ENCODE measurements at places on chromosomes 7 and 10.
A peak's percentile ranks its signal among the peaks of the same experiment; 100 is the strongest.

DNA sequence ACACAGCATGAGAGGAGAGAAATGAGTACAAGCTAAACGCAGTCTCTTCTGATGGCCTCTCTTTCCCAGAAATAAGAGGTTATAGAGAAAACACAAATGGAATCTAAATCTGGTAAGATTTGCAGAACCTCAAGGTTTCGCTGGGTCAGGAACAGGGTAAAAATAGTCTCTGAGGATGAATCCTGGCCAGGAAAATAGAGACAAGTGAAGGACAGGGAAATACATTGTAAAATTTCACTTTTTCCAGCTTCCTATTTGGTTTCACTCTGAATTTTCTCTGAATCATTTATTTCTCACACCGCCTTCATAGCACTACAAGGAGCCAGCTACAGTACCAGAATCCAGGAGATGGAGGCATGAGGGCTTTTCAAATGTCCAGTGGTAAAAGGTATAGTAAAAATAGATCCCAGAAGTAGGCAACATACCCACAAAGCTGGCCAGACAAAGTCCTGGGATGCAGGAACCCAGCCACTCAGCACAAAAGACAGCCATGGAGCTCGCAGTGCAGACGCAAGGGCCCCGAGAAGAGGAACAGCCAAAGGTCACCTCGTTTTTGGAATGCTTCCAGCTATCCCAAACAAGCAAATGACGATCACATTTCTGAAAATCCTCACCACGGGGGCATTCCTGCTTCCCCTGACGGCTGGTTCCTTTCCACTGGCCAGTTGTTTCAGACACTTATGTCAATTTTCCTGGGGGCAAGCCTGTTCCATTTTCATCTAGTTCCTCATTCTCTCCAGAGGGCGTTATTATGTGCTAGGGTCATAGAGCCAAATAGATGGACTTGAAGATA, 21.5 kb upstream of the IKZF1 start:
- no peak for DNase-seq

DNA sequence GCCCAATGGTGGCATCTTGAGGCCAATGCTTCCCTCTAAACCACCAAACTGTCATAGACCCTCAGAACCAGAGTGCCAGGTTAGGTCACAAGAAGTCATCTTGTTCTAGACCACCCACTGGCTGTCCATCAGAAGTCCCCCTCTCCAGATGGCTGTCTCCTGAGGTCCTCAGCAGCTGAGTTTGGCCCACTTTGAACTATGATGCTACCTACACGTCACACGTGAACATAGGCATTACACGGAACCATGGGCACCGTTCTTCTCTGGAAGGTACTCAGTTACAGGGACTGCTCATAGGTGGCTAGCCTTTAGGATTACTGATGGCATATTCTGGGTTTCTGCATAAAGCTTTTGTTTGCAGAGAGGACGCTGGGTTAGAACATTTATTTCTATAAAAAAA, 166.4 kb downstream of the ADAM12 start:
- no peak for DNase-seq

- DNase-seq, result no peak
Observed at GRCh38 chr7:36895192-36895591, 170.9 kb upstream of the AOAH start.

GRCh38 chr10:129777687-129778086, 186.4 kb downstream of the EBF3 start:
- no peak for DNase-seq

DNA sequence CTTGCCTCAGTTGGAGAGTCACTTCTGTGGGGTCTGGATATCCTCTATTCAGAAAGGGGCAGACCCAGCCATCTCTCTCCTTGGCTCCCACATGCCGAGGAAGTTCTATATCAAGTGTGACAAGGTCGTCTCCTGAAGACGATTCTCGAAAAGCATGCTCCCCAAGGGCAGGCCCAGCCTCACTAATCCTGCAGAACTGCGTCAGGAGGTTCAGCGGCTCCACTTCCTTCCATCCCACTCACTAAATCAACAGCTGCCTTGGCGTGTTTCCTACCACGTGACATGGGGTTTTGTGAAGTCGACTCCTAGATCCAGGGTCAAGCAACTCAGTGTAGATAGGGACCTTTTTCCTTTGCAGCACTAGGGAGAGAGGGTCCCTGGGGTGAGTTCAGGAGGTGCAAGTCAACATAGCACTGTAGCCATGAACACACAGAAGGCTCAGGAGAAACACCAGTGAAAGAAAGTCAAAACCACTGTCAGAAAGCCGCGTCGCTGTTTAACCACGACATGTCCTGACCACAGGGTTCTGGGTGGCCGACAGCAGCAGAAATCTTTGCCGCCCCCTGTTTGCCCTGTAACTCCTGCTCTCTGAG, 156.4 kb downstream of the PRPF18 start:
- DNase-seq, result no peak

- no peak for DNase-seq
Observed at GRCh38 chr10:78757344-78757925, 311.3 kb upstream of the ZMIZ1 start.

GRCh38 chr10:114259824-114260223, 20.8 kb downstream of the VWA2 start:
- no peak for DNase-seq

DNA sequence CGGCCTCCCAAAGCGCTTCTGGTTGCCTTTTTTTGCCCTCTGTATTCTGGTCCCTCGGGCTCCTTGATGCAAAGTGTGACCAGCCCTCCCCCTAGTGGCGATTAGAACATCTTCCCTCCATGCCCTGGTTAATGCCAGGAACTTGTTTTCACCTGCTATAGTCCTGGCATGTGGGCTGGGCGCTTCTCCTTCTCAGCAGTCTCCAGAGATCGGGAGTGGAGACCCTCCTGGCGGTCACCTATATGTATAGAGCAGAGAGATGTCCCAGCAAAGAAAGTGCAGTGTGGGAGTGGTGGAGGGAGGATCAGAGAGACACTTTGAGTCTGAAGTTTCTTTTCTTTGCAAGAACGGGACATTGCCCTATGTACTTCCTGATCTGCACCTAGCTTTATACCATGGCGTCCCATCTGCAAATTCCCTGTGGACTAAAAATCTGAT, 264.1 kb downstream of the OTUD1 start:
- DNase-seq, result peak; percentile 12

DNA sequence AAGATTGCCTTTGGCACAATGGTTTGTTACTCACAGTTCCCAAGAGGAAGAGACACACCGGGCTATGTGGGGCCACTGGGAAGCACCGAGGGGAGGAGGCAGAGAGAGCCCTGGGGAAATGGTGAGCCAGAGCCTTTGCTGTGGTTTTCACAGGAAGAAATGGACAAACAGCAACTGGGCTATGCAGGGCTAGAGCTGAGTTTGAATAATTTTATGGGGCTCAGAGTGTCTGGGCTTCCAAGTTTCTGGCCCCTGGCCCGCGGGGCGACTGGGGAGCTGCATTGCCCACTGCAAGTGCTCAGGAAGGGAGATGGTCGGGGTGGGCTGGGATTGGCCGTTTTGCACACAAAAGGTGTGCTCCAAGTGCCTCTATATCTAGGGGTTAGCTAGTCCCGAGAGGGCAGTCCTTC, 92.6 kb downstream of the CHST15 start:
- no peak for DNase-seq

- DNase-seq, result no peak
Observed at GRCh38 chr7:129149511-129149910, 5.0 kb downstream of the TSPAN33 start.

DNA sequence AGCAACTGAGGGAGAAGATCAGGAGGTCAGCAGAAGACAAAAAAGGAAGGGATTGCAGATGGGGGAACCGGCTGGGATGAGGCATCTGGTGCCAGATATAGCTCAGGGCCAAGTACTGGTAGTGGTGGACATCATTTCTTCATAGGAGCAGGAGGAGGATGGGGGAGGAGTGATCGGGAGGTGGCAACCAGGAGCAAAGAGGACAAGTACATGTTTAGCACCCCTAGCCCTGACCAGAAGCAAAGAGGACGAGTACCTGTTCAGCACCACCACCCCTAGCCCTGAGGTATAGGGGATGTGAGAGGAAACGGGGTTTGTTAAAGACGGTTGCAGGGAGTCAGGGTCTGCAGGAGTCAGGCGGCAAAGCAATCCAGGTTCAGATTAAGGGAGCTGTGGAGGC, 84.5 kb upstream of the NPS start:
- DNase-seq, result no peak

DNA sequence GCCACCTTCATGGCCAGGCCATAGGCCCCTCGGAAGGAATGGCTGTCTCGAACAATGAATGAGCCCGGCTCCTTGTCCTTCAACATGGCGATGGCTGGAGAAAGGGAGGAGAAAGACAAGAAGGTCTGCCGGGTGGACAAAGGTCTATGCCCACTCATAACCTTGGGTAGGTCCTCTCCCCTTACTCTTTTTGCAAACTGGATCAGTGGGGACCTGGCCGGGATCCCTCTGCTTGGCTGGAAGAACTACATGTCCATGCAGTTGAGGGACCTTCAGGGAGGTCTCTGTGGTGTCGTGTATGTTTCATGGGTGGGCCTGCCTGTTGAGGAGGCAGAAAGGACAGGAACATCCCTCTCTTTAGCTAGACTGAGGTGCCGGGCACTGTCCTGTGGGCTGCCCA, 284.8 kb downstream of the TNS3 start:
- DNase-seq, result no peak

GRCh38 chr7:7424151-7424873, 111.4 kb downstream of the COL28A1 start:
- peak; percentile 78 for DNase-seq

GRCh38 chr7:144390481-144390880, 13.0 kb downstream of the NOBOX start:
- no peak for DNase-seq

DNA sequence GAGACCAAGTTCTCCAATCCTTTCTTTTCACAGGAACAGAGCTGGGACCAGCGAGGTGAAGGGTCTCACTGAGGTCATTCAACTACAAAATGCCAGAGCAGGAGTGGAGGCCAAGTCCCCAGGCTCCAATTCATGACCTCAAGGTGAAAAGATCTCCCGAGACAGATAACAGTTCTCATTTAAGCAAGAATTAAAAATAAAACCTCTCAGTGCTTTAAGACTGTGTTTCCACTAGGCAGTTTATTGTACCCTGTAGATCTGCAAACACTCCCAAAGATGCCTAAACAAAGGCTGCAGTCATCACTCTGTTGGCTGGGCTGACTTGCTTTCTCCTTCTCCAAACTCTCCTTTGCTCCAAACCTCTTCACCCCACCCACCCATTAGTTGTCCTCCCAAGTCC, 74.8 kb upstream of the CXCL12 start:
- DNase-seq, result no peak

DNA sequence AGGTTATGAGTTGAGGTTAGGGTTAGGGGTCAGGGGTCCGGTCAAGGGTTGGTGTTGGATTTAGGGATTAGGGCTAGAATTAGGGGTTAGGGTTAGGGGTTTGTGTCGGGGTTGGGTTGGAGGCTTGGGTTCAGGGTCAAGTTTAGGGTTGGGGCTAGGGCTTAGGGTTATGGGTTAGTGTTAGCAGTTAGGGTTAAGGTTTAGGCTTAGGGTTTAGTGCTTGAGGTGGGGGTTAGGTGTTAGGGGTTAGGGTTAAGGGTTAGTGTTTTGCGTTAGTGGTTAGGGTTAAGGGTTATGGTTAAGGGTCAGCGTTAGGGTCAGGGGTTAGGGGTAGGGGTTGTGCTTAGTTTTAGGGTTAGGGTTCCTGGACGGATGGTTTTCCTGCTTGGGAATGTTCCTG, 1.7 kb upstream of the SYCE1 start:
- DNase-seq, result no peak

DNA sequence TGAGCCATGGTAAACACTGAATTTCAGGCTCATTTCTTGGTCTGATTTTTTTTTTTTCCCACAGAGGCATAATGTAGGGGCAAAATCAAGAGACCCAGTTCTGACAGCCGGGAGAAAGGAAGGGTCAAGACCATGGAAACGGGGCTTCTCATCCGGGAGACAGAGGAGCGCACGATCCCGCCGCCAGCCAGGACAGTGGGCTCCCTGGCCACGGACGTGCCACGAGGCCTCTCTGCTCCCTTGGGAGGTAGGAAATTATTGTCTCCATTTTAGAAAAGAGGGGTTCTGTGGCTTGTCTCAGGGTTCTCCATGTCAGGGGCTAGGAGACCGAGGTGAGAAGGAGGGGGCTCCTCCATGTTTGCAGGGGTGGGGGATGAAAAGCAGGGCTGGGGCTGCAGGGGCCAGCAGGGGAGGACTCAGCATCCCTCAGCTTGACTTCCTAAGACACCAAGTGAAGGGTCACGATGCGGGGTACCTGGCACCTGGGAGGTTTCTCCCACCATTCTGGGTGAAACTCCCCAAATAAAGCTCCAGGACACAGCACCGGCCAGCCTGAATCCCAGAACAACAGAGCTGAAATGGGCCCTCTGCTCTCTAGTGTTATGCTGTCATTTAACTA, 37.6 kb downstream of the PPIF start:
- DNase-seq, result no peak

DNA sequence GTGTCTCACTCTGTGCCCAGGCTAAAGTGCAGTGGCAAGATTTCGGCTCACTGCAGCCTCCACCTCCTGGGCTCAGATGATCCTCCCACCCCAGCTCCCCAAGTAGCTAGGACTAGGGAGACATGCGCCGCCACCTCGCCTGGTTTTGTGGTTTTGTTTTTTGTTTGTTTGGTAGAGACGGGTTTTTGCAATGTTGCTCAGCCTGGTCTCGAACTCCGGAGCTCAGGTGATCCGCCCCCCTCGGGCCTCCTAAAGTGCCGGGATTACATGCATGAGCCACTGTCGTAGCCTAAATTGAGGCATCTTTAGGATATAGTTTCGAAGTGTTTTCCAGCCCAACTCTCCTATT, 781 bp downstream of the ZNF727 start:
- no peak for DNase-seq

- DNase-seq, result no peak
Observed at GRCh38 chr10:70846795-70847194, 31.0 kb downstream of the SGPL1 start.

DNA sequence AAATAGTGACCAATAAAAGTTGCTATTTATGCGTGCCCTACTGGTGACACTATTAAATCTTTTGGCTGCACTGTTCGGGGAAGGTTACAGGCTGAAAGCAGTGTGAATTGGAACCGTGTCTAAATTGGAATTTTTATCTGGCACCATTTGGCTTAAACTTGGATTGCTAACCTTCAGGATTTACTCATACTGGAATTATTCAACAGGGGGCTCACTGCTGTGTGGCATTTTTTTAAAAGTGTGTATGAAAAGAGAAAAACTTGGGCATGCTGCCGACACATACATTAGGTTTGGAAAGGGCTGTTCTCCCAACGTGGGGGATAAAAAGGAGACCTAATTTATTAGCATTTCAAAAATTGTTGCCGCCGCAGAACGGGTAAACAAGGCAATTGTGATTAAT, 537.9 kb upstream of the MGMT start:
- no peak for DNase-seq

GRCh38 chr10:71210542-71210871, 1.9 kb upstream of the UNC5B start:
- no peak for DNase-seq

- no peak for DNase-seq
Observed at GRCh38 chr10:48697821-48698764, 13.4 kb downstream of the WDFY4 start.
